Activated CD8-positive, alpha-beta T cell treated with anti-CD3 and anti-CD28 coated beads for 36 hours (primary cell): ENCODE measurements at places on chromosomes 16 and 17. TPM values are rescaled to one million over a fixed set of nuclear protein-coding genes. Genes with fewer than 3 reads are reported as not detected.

DNA sequence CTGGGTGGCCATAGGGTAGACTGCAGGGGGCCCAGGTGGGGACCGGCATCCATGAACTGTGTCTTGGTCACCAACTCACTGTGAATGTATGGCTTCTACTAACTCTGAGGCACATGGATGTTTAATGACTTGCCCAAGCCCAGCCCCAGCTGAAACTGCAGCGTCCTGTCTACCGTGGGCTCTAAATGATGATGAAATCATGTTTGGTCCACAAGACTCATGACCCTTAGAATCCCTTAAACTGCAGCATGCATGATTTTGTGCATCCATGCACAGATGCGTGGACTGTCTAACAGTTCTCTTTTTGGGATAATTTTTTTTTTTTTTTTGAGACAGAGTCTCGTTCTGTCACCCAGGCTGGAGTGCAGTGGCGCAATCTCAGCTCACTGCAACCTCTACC is 32.4 kb upstream of the CREBBP start:
- DNase-seq, result no peak

GRCh38 chr17:2222901-2223616 is 80.5 kb downstream of the SMG6 start:
- DNase-seq, result peak; percentile 74

DNA sequence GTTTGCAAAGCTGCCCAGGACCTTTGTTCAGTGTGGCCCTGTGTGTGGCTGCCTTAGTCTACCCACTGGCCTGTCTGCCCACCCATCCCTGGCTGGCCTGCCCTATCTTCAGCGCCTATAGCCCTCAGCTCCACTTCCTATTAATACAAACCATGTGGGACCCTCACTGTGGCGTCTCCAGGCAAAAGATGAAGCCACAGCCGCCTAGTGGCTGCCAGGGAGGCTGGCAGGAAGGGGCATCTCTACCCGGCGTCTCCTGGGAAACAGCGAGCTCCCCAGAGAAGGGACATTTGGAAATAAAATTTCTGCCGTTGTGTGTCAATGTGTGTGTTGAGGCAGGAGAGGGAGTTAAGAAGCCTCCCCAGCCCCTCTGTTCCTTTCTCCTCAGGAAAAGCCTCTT is 31.5 kb downstream of the NEUROD2 start:
- peak; percentile 14 for DNase-seq

- DNase-seq, result peak; percentile 41
Measured at GRCh38 chr16:10870137-10870776, 6.7 kb upstream of the CIITA start.

DNA sequence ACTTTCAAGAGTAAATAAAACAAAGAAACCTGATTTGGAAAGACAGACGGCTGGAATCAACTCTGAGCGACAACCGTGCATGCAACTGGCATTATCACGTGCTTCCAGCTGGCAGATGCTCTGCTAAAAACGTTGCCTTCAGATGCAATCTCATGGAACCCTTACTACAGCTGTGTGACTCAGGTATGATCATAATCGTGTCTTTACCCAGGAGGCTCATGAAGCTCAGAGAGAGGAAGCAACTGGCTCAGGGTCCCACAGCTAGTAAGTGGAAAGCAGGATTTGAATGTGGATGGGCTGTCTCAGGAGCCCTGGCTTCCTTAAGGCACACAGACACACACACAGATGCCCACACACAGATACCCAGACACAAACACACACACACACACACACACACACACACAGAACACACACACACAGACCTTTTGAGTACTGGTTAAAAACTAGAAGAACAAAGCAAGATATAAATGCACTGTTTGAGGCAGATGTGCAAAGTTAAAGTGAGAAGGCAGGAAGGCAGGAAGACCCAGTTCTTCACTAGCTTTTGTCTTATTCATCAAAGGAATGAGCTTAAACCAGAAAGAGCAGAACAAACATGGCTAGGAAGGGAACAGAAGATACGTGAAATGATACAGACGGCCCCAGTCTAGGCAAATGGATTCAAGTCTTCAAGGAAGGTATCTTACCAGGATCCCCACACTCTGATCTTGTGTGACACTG is 275.2 kb downstream of the MAF start:
- DNase-seq, result no peak

DNA sequence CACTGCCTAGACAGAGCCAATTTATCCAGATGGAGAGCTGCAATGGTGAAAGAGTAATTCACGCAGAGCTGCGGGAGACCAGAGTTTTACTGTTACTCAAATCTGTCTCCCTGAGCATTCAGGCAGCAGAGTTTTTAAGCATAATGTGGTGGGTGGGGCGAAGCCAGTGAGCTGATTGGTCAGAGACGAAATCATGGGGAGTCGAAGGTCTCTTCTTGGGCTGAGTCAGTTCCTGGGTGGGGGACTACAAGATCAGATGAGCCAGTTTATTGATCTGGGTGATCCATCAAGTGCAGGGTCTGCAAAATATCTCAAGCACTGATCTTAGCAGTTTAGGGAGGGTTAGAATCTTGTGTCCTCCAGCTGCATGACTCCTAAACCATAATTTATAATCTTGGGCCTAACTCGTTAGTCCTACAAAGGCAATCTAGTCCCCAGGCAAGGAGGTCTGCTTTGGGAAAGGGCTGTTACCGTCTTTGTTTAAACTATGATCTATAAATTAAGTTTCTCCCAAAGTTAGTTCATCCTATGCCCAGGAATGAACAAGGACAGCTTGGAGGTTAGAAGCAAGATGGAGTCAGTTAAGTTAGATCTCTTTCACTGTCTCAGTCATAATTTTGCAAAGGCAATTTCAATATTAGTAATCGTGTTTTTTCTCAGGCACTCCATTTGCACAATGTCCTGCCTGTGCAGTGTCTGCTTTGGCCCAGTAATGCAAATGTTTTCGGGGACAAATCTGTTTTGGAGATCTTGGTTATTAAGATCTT is 27.0 kb downstream of the PIGL start:
- DNase-seq, result no peak

The TP53TG3 gene
- total RNA-seq, result not detected

The ZFP3 gene
- total RNA-seq, result 1.5 TPM

The BPTF gene
- total RNA-seq, result 84.4 TPM

The HNF1B gene
- total RNA-seq, result 0.59 TPM

The STH gene
- not detected for total RNA-seq
